ENCODE measurements at places on chromosomes 4 and X.

DNA sequence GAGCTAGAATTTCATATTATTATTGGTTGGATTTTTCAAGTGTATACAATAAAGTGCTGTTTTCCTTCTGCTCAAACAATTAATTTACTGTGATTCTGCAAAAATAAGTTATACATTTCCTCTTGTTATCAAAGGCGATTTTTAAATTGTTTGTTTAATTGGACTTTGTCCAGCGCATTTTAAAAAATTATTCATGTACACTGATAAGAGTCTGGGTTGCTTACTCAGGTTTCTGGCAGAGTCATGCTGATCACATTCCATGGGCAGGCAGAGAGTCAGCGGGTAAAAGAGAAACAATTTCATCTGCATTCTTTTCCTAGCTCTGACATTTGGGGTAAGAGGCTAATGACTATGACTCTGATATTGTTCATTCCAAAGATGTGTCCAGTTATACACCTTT, 8.9 kb downstream of the FAT4 start:
- DNase-seq, result no peak

- DNase-seq, result no peak
Observed at GRCh38 chr4:78951862-78952472, 12.7 kb upstream of the PAQR3 start.

GRCh38 chrX:136697156-136697555, 49.2 kb downstream of the CD40LG start:
- DNase-seq, result no peak

- DNase-seq, result no peak
Observed at GRCh38 chrX:123731987-123732669, 724 bp downstream of the THOC2 start.

DNA sequence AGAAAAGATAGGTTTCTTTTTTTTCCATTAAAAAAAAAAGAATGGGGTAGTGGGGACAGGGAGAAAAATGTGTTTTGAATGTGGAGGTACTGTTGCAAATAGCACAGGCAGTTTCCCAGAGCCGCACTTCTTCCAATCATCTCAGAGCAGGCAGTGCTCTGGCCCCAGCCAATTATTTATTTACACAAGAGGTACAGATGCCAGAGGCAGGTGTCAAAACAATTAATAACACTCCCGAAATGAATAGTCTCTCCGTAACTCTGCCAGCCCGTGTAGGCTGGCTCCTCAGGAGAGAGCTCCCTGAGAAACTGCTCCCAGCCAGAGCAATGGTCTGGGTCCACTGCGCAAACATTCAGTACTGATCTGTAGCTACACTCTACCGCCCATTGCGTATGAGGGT, 130.8 kb upstream of the IL1RAPL2 start:
- DNase-seq, result no peak

- DNase-seq, result no peak
Observed at GRCh38 chrX:115560978-115561604, at the start of gene PLS3. TSS of gene PLS3 (plus strand) at chrX:115561174. CDS start at chrX:115610251, 49,077 bp downstream.
